Mucosa of descending colon (tissue), 3 donors: ENCODE measurements at places on chromosomes 3 and 15. TPM values are rescaled to one million over a fixed set of nuclear protein-coding genes. Genes with fewer than 3 reads are reported as not detected.

HYAL3 gene
- total RNA-seq: 2.9 TPM

LRRC31 gene
- 63.8 TPM for total RNA-seq

ATG7 gene
- total RNA-seq: 40.4 TPM

CACNA2D3 gene
- 3.5 TPM for total RNA-seq

ZCWPW2 gene
- 0.90 TPM for total RNA-seq

SLC12A1 gene
- not detected for total RNA-seq

ACKR2 gene
- 13.1 TPM for total RNA-seq

LRTM1 gene
- total RNA-seq: not detected

FANCD2 gene
- total RNA-seq: 5.4 TPM

LRIG1 gene
- 180 TPM for total RNA-seq

SEMA3F gene
- total RNA-seq: 10.7 TPM

ITIH1 gene
- total RNA-seq: not detected

SELENOS gene
- total RNA-seq: 118 TPM

FYTTD1 gene
- total RNA-seq: 30.6 TPM

C3orf62 gene
- total RNA-seq: 5.5 TPM

SLCO2A1 gene
- total RNA-seq: 34.3 TPM
